GM06990 (cell line): ENCODE measurements at places on chromosomes 12 and 14.

- no peak for DNase-seq
Observed at GRCh38 chr12:93888964-93889363, 211.8 kb downstream of the CRADD start.

DNA sequence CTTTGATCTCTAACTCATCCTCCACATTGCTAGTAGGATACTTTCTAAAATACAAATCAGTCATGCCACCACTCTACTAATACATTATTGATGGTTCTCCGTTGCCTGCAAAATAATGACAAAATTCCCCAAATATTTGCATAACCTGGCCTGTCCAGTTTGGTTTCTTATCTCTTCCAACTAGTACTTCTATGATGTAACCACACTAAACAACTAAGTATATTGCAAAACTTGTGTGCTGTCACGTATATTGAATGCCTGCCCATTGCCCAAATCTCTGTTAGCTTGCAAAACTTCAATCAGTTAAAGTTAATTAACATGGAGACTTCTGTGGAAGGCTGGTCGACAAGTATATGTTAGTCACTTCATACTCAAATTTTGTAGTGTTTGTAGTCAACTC is 6.5 kb downstream of the OR6C74 start:
- no peak for DNase-seq

GRCh38 chr12:9943240-9943639 is 11.1 kb upstream of the CLEC2A start:
- DNase-seq, result no peak

- no peak for DNase-seq
Observed at GRCh38 chr12:112029301-112029700, 16.1 kb downstream of the ERP29 start.

DNA sequence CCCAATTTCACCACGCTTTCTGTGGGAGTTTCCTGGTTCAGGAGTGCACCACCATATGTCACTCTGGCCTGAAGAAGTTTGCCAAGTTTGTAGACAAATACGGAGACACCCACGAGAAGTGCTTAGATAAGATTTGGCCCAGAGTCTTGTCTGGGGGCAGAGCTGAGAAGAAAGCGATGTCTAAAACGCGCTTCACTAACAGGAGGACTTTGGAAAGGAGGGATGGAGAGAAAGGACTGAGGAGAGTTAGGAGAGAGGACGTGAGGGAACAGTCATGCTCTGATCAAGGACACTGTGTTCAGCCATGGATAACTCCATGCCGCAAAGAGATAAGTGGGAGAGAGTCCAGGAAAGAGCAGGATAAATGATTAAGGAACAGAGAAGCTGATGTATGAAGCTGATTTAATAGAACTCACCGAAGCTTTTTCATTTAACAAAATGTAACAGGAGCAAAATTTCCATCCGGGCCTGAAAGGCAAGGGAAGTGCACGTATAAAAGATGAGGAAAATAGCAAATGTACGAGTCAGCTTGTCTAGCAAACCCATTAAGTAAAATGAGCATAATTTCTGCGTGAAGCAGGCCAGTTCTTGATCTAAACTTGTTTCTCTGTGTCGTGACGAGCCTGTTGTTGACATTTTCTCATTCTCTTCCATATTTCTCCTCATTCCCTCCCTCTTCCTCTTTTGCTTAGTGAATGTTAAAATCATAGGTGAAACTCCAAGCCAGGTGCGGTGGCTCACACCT is 23.4 kb upstream of the MAP3K9 start:
- no peak for DNase-seq

- DNase-seq, result no peak
Observed at GRCh38 chr12:45292486-45293195, 76.7 kb downstream of the ANO6 start.

DNA sequence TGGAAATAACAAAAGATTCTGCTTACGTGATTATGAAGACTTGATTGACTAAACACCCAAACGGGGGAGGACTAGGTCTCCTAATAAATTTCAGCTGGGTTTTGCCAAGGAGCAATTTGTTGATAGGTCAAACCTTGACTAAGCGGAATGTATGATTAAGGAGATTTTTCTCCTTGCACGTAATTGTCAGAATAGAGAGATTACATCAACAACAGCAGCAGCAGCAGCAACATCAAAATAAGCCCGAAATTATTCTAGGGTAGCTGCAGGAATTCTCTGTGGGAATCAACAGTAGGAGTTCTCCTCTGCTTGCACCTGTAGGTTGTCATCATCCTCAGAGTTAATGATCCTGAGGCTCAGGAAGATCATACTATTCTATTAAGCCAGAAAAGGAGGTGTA is 10.2 kb downstream of the ELK3 start:
- no peak for DNase-seq

DNA sequence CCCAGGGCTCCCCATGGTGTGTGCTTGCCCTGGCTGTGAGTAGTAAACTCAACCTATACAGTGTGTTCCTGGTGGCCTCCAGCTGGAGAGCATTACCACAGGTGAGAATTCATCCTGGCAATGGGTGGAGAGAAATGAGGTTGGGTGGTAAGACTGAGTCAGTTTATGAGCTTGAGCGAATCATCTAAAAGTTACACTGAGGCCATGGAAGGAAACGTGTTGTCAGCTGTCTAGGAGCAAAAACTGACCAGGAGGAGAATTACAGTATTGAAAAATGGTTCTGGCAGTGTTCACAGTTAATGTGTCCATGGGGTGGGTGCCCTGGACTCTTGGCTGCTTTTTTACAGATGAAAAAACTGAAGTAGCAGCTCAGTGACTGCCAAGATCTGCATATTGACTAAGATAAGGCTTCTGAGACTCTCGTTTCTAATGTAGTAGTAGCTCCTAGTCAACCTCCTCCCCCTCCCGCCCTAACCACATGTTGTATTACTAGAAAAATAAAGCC is 202.0 kb upstream of the AMIGO2 start:
- no peak for DNase-seq
